ENCODE measurements at places on chromosomes 5 and 9.

GRCh38 chr5:56161927-56162326 is 71.2 kb downstream of the ANKRD55 start:
- no peak for DNase-seq

DNA sequence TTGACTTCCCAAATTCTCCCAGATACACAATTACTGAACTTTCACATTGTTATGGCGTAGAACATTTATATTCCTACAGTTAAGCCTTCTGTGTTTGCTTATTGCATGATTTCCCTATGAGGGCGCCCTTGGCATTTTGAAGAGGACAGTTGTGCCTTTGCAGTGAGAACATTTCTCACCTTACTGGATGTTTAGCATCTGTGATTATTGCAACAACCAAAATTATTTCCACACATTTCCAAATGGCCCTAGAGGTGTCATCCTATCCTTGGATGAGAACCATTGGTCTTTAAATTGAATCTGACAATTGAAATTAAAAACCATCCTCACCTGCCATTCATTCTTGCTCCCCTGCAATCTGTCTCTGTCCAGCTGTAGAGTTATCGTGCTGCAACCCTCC is 104.0 kb downstream of the MAMDC2 start:
- no peak for DNase-seq

GRCh38 chr5:173287086-173287485 is 41.1 kb downstream of the STC2 start:
- no peak for DNase-seq

DNA sequence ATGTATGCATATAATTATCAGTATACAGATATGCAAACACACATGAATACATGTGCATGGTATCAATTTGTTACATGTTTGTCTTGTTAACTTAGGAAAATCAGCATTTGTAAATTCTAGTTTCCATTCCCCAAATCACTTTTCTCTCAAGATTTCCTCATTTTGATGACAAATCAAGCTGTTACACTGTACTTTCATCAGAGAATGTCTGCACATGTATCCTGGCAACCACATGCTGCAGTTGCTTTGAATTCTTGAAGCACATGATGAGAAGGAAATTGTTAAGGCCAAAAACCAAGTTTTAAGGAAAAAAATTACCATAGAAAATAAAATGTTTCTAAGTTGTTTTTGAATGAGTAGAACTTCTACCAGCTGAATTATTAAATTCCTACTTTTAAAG is 1834.5 kb downstream of the EFNA5 start:
- DNase-seq, result no peak

DNA sequence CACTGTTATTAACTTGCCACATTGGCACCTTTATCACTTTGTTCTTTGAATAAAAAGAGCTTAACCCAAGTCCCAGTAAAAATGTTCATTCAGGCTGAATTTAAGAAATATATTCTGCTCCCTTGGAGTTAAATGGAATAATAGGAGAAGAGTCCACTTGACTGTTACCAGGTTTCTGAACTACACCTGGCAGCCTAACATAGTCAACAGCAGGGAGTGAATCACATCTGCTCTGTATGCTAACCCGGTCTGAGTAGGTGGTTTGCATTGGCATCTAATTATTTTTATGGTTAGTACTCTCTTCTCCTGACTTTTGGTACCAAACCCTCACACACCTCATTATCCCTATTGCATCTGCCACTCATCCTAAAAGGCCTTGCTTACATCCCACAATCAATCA is 86.7 kb downstream of the STK32A start:
- DNase-seq, result no peak

- no peak for DNase-seq
Observed at GRCh38 chr9:127679506-127679905, 27.3 kb upstream of the CFAP157 start.

- no peak for DNase-seq
Observed at GRCh38 chr5:151288180-151288579, 15.4 kb downstream of the SLC36A3 start.

DNA sequence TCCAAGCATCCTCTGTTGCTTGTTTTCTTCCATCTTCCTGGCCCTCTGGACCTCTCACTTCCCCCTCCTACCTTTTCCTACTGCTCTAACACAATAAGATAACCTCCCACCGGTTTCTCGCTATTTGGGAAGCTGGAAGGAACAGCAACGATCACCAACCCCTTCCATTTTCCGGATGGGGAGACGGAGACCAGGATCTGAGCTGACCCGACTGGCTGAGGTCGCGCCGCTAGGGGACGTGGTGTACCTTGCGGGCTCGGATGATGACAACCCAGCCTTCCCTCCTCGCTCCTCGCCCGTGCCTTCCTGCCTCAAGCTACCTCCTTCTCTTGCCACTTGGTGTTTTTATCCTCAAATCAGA is 1.9 kb downstream of the LPAR1 start:
- no peak for DNase-seq

DNA sequence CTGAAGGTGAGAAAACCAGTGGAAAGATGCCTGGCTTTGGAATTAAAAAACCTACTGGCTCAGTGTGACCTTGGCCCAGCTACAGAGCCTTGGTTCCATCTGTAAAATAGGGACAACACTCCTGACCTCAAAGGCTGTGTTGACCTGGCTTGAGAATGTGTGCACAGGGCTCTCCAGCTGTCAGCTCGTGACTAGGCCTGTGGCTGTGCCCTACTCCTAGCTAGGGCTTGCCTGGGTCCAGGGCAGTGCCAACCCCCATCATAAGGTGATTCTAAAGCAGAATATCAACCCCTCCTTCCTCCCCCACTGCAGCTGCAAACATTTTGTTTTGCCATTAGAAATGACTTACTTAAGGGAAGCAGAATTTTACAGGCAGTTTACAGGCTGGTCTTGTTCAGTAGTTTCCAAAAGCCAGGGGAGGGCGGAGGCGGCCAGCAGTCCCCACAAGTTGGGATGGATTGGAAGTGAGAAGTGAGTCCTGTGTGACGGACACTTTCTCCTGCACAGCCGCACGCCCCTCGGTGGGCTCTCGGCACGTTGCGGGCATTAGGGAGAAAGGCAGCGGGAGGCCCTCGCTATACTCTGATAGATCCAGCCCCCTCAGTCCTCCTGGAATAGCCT is 7.3 kb downstream of the PITX1 start:
- no peak for DNase-seq

DNA sequence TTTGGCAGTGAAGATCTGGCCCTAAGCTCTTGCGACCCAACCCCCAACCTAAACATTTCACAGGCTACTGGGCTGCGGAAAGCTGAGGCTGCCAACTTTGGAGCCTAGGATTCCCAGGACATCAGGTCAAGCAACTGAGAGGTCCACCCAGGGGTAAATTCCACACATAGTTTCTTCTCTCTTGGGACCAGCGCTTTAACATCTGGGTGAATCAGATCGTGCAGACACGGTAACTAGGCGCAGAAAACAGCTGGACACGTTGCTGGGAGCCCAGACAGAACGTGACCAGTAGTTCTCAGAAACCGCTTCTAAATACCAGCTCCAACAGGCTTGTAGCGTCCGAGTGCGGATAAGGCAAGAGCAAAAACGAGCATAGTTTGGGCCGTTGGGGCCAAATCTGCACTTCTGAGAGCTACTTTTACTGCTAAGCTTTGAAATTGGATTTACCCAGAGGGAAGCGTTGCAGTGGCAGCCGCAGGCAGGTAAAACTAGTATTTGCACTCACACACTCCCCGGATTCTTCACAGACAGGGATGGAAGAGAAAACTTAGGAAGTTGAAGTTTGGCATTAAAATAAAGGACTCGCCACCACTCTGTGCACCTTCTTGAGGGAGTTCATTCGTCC is 11.8 kb downstream of the ITGA1 start:
- no peak for DNase-seq

- DNase-seq, result no peak
Observed at GRCh38 chr9:89194421-89195130, 16.0 kb upstream of the SHC3 start.

DNA sequence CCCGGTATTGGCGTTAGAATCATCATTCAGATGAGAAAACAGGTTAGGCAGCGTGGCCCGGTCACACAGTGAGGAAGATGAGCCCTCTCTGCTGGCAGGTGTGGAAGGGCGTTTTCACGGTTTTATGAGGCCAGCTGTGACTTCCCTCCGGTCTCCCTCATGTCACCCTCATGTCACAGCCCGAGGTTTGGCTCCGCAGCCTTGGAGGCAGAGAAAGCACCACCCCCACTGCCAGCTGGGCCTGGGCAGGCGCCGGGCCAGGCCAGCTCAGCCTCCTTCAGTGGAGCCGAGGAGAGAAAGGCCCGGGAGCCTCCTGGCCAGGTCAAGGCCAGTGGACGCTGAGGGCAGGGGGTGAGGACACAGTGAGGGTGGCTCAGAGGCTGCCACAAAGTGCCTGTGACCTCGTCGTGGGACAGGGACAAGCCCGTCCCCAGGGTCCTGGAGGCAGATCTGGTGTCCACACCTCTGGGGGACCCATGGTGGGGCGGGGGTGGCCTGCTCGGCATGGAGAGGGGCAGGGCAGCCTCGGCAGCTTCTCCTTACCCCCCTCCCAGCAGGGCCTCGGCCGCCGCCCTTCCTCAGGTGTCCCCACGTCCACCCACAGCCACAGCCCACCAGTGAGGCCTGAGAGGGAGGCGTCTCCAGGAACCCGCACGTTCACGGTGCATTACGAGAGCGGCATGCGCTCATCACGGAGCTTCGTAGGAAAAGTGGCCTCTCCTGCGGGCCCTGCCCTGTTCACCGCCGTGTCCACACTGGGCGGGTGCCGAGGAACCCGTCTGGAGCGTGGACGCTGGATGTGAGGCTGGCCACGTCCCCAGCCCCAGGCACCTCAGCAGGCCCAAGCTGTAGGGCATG is 32.2 kb downstream of the EXD3 start:
- no peak for DNase-seq

DNA sequence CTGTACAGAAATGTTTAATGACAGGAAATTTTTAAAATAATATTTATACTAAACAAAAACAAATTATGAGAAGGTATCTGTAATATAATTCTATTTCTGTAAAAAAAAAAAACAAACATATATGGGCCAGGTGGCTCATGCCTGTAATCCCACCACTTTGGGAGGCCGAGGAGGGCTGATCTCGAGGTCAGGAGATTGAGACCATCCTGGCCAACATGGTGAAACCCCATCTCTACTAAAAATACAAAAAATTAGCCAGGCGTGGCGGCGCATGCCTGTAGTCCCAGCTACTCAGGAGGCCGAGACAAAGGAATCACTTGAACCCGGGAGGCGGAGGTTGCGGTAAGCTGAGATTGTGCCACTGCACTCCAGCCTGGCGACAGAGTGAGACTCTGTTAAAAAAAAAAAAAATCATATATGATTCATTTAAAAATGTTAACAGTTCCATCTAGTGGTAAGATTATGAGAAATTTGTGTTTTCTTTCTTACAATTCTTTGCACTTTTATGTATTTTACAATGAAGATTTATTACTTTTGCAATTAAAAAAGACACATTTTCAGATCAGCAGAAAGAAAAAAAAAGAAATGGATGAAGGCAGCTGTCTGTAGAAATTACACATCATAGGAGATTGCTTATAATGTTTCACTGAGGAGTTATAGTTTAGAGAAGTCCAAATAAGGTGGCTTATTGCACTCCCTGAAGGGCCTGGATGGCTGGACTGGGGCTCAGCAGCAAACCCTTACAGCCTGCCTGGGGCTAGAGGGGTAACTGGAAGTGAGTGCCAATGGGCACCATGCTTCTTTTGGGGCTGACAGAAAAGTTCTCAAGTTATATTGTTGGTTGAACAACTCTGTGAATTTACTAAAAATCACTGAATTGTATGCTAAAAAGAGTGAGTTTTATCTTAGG is 20.3 kb downstream of the C9orf153 start:
- no peak for DNase-seq

DNA sequence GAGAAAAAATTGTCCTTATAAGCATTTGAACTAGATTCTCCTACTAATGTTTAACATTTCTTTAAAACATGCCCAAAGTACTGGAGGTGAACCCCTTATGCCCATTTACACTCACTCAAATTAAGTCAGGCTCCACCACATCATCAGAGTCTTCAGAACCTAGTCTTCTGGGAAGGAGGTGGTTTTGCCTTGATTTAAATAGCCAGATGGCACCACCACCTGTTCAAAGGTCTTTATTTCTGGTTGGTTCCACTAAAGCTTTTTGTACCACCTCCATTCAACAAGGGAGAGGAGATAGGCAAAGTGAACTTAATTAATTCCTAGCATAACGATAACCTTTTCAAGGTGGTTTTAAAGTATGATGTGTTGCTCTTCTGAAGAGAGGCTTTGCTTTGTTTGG is 189.5 kb downstream of the SLF1 start:
- no peak for DNase-seq

DNA sequence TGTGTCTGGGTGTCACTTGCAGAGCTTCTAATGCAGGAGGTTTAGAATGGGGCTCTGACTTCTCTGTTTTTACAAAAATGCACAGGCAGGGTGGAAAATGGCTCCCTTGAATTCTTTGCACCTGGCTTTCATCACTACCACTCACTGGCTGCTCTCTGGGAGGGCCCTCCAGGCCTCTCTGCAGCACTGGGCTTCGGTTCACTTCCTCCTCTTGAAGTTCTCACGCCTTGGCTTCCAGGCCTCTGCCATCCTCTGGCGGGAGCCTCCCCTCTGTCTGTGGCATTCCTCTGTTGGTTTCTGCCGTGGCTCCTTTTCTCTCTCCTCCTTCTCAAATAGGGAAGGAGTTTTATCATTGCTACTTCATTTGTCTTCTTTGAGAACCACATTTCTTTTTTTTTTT is 2.8 kb upstream of the PRLR start:
- no peak for DNase-seq

GRCh38 chr5:176528761-176529115 is 8.5 kb downstream of the RNF44 start:
- no peak for DNase-seq

DNA sequence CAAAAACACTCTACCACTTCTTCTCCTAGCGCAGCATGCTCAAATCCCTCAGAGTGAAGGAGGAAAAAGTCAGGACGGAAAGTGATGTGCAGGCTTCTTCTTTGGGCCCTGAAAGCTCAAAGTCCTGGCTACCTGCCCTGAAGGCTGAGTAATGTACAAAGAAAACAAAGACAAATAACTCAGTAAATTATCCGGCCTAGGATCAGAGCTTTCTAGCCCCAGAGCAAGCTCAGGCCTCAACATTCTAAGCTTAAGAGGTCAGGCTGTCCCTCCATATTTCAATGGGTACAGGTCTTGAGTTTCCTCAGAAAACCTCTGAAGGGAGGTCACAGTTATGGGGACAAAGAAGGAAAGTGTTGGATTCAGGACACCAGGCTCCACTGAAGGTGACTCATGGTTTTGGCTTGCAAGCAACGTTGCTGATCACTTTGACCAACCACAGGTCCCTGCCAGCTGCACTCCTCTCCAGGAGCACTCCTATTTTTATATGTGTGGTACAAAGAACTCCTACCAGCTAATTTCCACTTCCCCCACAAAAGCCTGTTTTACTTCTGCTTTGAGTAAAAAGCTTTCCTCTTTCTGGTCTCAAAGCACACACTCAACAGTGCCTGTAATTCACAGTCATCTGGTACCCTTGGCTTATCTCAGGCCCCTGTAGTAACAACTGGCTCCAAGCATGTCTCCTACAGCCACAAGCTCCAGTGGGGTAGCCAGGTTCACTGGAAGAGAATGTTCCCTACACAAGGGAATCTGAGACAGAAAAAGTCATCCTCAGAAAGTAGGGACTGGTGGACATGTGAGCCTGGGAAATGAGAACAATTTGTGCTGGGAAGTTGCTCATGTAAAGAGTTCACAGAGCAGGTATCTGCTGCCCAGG is 115.7 kb downstream of the UGCG start:
- DNase-seq, result no peak

Data from stimulated activated CD4-positive, alpha-beta T cell treated with anti-CD3 and anti-CD28 coated beads, TNF-alpha, amount 100 ng/mL, for 4 hours (primary cell).